ENCODE measurements at places on chromosomes 1 and 21. TPM values are rescaled to one million over a fixed set of nuclear protein-coding genes. Genes with fewer than 3 reads are reported as not detected.

GPR37L1 gene
- total RNA-seq = not detected

DNA sequence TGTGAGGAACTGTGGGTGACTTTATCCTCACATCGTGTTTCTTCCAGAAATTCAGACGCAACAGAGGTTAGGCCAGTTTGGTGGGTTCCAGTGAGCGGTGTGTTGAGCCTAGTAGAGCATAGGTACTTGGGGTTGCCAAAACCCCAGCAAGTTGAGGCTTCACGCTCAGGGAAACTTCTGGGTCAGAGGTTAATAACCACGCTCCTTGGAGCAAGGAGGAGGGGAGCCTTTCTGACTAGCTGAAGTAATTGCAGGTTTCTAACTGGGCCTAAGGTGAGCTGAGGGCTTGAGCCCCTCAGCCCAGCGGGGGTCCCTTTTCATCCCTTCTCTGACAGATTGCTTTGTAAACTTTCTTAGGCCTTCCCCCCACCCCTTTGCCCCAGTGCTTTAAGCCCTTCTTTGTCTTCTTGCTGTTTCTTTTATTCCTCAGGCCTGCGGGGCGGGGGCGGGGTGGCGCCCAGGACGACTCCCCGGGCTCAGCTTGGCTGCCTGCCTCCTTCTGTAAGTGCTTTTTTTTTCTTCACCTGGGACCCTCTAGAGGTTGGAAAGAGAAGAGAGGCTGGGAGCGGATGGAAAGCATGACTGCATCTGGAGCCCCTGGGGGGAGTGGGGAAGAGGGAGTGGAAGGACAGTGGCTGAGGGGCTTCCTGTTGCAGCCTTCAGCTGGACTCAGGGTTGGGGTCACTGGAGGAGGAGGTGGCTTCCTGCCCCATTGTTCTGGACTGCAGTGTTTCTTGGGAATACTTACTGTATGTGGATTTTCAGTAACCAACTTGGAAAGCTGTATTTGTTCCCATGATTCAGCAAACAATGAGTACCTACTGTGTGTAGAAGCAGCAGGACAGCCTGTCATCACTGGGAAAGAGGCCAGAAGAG lies 1.3 kb upstream of the ZNF436 start:
- peaks cover 29% of the 10 kb centered on the region for H3K4me1 ChIP-seq
- peak overlapping the region; percentile 93 for H3K4me3 ChIP-seq
- peaks cover 12% of the 10 kb centered on the region for H3K36me3 ChIP-seq
- H3K27ac ChIP-seq = no peak overlapping the region
- no peaks in the 10 kb centered on the region for H3K27me3 ChIP-seq
- DNase-seq = no peak

HEYL gene
- total RNA-seq = 0.19 TPM

GRCh38 chr1:77371396-77371795 lies 89.6 kb downstream of the AK5 start:
- H3K27me3 ChIP-seq = no peaks in the 10 kb centered on the region
- peaks cover 10% of the 10 kb centered on the region for H3K4me1 ChIP-seq
- H3K27ac ChIP-seq = no peak overlapping the region
- H3K4me3 ChIP-seq = no peak overlapping the region
- no peaks in the 10 kb centered on the region for H3K36me3 ChIP-seq

GRCh38 chr1:41218152-41218551 lies 24.0 kb downstream of the SCMH1 start:
- no peak overlapping the region for H3K27ac ChIP-seq
- no peak for DNase-seq
- H3K27me3 ChIP-seq = no peaks in the 10 kb centered on the region
- H3K4me1 ChIP-seq = peaks cover 11% of the 10 kb centered on the region

ASAP3 gene
- 0.58 TPM for total RNA-seq

Data from activated CD4-positive, alpha-beta memory T cell treated with anti-CD3 and anti-CD28 coated beads for 36 hours (primary cell).